MCF 10A (cell line): ENCODE measurements at places on chromosomes 3 and 15.
A peak's percentile ranks its signal among the peaks of the same experiment; 100 is the strongest.

DNA sequence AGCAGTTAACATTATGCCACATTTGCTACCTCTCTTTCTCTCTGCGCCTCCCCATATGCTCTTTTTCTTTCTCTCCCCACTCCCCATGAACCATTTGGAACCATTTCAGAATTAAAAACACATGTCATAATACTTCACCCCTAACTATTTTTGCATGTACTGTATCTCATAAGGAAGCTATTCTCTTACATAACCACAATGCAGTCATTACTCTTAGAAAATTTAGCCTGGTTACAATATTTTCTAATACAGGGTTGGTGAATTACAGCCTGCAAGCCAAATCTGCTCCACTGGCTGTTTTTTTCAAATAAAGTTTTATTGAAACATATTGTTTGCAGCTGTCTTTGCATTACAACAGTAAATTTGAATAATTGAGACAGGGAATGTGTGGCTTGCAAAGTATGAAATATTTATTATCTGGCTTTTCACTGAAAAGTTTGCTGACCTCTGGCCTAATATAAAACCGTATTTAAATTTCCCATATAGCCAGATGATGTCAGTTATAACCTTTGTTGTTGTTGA is 62.8 kb downstream of the SGO1 start:
- DNase-seq: no peak

- no peak for DNase-seq
Measured at GRCh38 chr15:69552057-69552815, 99.6 kb downstream of the RPLP1 start.

- DNase-seq: no peak
Measured at GRCh38 chr3:126469479-126469878, 6.2 kb downstream of the ZXDC start.

- DNase-seq: peak; percentile 97
Measured at GRCh38 chr3:59818033-59818918, 768.5 kb upstream of the CFAP20DC start.

DNA sequence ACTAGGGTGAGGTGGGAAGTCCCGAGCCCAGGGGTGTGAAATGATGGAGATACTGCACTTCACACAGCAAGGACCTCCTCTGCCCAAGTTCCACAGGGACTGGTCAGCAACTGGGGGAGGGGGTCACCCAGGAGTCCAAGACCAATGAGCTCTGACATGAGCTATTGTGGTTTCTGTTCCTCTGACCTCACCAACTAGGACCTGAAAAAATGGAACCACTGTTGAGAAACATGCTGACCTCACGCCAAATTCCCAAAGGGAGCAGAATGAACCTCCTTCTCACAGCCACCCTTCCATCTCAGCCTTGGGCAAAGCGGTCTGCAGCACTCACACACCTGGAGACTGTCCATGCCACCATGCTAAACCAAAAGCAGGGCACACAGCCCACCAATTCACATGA is 69.3 kb downstream of the LRIG1 start:
- peak; percentile 67 for DNase-seq

- DNase-seq: no peak
Measured at GRCh38 chr3:77014226-77014625, 25.7 kb upstream of the ROBO2 start.

DNA sequence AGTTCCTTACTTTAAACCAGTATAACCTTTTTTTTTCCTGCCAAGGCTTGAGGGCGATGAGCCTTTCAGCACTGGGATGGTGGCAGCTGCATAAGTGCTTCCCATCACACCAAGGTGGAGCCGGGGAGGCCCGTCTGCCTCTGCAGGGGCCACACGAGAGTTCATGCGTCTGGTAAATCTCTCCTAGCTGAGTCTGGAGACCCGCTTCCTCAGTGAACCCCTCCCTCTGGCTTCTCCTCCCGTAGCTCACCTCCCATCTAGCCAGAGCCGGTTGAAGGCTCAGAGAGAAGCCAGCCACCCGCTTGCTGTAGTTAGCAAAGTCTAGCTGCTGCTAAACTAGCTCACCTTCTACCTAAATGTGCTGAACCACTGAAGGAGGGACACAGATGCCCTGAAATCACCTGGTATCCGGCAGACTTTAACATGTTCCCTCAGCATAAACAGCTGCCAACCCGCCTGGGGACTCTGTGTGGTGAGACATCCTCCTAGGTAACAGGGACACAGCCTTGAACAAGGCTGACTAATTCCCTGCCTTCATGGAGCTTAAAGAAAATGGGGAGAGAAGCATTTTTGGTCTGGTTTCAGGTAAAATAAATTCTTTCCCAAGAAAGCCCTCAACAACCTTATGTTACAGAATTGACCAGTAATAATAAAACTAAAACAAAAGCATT is 42.9 kb downstream of the RLBP1 start:
- DNase-seq: no peak

DNA sequence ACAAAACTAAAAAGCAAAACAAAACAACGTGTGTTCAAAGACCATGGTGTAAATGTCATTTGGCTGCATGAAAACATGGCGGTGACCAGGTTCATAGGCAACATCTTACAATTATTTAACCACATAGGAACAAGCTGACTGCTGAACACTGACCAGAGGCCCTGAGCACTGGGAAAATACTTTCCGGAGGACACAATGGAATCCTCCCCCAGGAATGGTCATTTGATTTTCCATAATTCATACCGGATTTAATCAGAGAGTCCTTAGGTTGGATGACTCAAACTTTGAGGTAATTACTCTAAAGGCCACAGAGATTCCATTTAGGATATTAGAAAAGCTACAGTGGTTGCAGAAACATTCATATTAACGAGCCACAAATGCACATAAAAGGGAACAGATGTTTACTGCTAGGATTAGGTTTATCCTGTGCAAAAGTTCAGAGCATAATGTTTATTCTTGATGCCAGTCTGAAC is 254.7 kb downstream of the NR1D2 start:
- DNase-seq: no peak

GRCh38 chr15:101314336-101315125 is 19.5 kb upstream of the SNRPA1 start:
- DNase-seq: no peak

- DNase-seq: no peak
Measured at GRCh38 chr3:168289471-168290008, 193.8 kb upstream of the GOLIM4 start.

DNA sequence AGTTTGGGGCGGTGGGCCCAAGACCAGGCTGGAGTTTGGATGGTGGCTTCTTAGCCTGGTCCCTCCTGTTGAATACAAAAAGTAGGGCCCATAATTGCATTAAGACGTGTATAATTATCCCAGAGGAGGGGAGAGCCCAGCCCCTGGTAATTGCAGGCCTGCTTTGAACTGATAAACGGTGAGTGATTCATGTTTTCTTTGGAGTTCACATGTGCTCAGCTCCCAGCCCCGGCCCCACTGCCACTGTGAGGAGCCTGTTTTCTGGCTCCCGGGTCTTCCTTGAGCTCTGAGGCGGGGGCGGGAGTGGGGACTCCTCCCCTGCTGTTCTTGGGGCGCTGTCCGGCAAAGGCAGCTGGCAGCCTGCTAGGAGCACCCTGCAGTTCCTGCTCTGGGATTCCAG is 3.1 kb downstream of the PLXNA1 start:
- no peak for DNase-seq

GRCh38 chr3:102225407-102226132 is 209.2 kb upstream of the ZPLD1 start:
- peak; percentile 68 for DNase-seq

DNA sequence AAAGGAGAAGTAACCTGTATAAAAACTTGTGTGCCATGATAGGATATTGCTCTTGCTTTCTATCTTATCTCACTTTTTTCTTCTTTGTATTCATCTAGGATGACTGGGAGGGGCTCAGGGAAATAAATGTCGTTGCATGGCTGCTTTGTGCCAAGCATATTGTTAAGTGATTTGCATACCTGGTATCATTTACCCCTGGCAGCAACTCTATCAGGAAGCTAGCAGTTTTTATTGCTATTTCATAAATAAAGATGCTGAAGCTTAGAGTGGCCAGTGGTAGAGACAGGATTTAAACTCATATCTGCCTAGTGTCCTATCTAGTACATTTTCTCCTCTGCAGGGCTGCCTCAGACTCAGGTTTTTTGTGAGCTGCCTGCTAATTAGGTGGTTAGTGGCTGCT is 253.3 kb downstream of the PTPRG start:
- DNase-seq: no peak

DNA sequence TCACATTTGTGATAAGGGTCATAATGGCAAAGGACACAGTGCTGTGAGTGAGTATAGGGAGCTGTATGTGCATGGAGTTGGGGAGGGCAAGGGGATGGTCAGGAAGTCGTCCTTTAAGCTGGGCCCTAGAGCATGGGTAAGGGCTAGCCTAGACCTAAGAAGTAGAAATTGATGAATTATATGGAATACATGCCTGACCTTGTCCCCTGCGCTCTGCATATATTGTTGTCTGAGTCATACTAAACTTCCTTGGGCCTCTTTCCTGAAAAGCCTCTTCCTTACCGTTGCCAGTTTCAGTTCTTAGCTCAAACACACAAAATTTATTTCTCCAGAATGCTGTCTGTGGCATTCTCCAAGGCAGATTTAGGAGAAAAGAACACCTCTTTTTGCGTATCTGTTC is 4.6 kb downstream of the SNRK start:
- peak; percentile 30 for DNase-seq

DNA sequence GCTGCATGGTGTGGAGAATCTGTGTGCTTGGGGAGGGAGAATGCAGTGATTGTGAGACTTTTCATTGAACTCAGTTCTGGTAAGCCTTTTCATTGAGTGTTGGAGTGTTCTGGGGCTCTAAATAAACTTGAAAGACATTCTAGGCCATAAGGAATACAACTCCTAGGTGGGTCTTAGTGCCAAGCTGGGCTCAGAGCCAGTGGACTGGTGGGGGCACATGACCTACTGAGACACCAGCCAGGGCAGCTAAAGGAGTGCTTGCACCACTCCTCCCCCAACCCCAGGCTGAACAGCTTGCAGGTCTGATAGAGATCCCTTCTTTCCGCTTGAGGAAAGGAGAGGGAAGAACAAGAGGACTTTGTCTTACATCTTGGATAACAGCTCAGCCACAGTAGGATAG is 21.7 kb upstream of the KPNA4 start:
- DNase-seq: no peak

GRCh38 chr15:74307827-74308811 is 59.3 kb downstream of the CYP11A1 start:
- DNase-seq: peak; percentile 77

- no peak for DNase-seq
Measured at GRCh38 chr3:143222981-143223380, 103.4 kb downstream of the CHST2 start.

DNA sequence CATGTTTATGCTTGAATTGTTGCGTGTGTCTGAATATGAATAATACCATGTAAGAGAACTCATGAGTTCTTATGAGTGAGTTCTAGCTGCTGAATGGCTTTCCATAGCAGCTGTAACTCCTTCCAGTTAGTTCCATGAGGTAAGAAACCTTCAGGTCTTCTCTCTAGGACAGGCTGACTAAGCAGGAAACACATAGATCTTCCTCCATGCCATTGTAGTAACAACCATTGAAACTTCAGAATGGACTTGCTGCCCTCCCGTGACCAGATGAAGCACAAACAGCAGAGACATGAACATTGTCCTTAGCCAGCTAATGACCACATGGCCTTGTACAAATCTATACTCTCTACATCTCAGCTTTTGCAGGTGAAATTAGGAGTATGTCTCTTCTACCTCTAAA is 200.0 kb downstream of the ZNF385D start:
- DNase-seq: peak; percentile 57

DNA sequence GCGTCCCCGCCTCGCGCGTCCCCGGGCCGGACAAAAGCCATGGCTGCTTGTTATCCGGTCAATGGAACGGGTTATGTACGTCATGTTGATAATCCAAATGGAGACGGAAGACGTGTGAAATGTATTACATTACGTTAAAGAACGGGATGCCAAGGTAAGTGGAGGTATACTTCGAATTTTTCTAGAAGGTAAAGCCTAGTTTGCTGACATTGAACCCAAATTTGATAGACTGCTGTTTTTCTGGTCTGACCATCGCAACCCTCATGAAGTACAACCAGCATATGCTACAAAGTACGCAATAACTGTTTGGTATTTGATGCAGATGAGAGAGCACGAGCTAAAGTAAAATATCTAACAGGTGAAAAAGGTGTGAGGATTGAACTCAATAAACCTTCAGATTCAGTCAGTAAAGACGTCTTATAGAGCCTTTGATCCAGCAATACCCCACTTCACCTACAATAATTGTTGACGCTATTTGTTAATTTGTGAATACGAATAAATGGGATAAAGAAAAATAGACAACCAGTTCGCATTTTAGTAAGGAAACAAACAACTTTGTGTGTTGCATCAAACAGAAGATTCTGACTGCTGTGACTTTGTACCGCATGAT is 19.8 kb downstream of the WDR73 start:
- no peak for DNase-seq

- peak; percentile 93 for DNase-seq
Measured at GRCh38 chr15:58551764-58552504, 120.1 kb downstream of the LIPC start.

DNA sequence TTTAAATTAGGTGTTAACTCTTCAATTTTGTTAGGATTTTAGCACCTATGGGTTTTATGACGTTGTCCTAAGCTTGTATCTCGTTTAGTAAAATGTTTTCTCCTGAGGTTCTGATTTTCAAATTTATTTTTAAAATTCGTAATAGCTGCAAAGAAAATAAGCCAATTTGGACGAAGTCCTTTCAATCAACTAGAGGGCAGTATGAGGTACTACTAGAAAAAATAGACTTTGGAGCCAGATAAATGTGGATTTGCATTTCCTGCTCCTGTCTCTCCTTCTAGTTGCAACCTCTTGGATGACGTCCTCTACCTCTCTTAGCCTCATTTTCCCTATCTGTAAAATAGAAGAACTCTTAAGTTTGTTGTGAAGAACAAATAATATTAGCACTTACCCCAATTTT is 81.1 kb downstream of the SLTM start:
- no peak for DNase-seq

DNA sequence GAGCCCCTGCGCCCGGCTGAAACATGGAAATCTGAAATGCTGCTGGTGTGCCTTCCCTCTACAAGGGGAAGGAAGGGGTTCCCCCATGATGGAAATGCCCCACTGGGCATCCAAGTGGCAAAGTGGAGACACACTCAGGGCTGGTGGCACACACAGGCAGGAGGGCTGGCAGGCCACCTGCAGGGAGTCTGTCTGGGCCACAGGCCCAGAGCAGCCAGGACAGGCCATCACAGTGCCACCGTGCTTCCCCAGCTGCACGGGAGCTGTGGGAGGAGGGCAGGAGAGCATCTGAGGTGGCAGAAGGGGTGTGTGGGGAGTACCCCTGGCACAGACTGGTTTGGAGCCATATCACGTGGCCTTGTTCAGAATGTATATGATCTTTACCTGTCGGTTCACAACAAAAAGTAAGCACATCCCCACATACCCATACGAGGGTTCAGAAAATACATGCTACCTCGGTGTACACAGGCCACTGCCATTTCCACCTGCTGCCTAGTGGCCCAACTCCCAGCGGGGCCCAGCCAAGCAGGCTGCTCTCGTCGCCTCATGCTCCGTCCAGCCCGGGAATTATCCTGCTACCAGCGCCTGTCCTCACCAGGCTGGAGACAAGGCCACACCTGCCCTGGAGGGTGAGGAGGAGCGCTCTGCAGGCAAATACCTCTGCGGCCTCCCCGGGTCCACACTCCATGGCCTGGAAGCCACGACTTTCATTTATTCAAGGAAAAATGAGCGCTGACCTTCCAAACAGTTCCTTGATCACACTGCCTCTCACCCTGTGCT is 22.6 kb upstream of the DUSP7 start:
- DNase-seq: no peak

- no peak for DNase-seq
Measured at GRCh38 chr3:126777366-126777765, 73.3 kb downstream of the CHCHD6 start.
